ENCODE measurements at places on chromosomes 6 and 20. TPM values are rescaled to one million over a fixed set of nuclear protein-coding genes. Genes with fewer than 3 reads are reported as not detected.

- DNase-seq = no peak
Measured at GRCh38 chr6:108959972-108960582, 111.9 kb downstream of the ARMC2 start.

DNA sequence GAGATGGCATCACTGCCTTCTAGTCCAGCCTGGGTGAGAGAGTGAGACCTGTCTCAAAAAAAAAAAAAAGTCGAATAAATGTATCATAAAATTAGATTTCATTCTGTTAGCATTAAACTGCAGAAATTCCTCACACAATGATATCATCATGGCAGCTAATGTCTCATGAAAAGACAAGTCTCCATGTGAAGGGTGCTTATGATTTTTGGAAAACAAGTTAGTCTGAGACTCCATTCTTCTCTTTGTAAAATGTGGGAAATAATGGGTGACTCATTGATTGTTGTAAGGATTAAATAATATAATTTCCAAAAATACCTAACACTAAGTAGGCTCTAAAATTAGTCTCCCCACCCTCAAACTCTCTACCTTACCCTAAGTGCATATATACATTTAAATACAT is 49.6 kb upstream of the CDYL start:
- no peak for DNase-seq

DNA sequence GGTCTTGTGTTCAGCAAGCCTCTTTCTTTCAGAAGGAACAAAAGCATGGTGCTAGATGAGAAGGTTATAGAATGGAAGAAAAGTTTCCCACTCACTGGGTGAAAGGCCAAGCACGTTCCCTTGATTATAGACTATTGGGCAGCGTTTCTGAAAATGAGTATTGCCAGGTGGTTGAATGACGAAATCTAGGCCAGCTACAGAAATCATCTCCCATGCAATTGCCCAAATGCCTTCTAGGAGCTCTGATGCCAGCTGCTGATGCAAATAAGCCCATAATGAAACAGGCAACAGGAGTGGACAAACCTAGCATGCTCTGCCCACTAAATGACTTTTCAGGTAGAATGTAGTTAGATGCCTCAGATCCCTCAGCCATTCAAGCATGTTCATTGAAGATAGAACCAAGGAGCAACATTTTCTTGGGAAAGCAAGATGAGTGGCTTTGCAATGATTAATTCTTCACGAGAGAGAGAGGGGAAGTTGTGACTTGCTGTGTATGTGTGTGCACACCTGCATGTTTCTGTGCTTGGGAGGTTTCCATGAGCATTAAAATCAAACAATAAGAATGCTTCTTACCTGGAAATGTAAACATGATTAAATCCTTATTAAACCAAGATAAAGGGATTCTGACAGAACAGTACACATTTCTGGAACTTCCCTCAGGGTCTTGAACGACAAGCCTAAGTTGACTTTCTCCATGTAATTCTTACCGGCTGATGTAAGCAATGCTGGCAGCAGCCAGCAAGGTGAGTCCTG is 43.6 kb downstream of the ADTRP start:
- DNase-seq = no peak

GRCh38 chr6:14995966-14996602 is 249.8 kb upstream of the JARID2 start:
- DNase-seq = no peak

- no peak for DNase-seq
Measured at GRCh38 chr20:36792422-36792821, 18.9 kb upstream of the DSN1 start.

DNA sequence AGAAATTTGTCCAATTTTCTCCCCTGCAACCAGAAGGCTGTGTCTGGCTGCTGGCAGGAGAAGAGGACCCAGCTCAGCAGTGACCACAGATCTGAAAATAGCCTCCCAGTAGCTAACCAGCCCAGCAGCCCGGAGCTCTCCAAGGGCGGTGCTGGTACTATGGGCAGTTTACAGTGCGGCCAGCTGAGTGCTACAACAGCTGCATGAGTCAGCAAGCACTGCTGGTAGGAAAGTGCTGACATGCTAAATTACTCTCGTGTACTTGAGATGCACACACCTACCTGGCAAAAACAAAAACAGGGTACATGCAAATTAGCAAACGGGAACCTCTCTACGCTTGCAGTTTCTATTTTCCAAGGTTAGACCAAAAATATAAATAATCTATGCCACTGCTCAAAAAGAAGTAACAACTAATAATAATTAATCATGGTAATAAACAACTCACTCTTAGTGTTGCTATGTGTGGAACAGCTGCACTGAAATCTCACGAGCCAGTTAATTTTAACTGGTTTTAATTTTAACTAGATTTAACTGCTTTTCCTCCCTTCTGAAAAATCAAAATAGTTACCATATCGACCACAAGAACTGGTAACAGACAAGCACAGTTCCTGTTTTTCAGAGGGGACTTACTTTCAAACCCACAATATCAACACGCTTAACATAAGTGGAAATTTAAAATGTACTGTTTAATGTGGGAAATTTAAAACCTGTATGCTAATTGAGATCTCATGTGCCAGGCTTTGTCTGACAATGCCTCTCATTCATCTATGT is 10.8 kb downstream of the BACH2 start:
- DNase-seq = no peak

- no peak for DNase-seq
Measured at GRCh38 chr6:788058-788457, 95.1 kb upstream of the EXOC2 start.

- no peak for DNase-seq
Measured at GRCh38 chr6:112332274-112332673, 14.9 kb upstream of the RFPL4B start.

GRCh38 chr20:59603176-59603575 is 1.2 kb upstream of the PHACTR3 start:
- no peak for DNase-seq

- no peak for DNase-seq
Measured at GRCh38 chr6:107767637-107768036, 56.5 kb downstream of the SCML4 start.

DNA sequence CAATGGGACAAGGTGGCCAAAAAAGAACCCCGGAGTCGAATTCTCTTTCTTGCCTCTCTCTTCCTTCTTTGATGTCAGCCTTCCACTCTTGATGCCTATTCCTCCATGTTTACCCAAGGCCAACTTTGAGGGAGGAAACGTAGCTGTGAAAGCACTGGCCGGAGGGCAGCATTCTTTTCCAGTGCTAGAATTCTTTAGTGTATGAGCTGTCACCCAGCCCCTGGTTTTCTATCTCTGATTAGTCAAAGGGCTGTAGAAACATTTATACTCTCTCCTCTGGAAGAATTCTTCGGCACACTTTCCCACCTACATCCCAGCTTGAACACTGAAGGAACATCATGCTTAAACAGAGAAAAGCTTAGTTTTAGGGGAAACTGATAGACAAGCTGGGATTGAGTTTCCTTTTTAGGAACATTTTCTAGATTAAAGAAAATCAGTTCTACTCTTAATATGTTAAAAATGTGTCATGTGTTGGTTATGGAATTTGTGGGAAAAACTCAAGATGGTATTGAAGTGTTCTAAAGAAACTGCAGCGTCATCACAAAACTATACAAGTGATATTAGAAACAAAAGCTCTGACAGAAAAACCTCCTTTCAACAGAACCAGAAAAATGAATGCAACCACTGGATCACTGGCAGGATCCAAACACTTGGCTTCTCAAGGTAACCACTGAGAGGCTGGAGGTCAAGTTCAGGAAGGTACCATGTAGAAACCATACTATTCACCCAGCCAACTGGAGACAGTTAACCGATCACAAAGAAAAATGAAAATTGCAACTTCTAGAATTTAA is 20.7 kb upstream of the UTRN start:
- DNase-seq = no peak

DNA sequence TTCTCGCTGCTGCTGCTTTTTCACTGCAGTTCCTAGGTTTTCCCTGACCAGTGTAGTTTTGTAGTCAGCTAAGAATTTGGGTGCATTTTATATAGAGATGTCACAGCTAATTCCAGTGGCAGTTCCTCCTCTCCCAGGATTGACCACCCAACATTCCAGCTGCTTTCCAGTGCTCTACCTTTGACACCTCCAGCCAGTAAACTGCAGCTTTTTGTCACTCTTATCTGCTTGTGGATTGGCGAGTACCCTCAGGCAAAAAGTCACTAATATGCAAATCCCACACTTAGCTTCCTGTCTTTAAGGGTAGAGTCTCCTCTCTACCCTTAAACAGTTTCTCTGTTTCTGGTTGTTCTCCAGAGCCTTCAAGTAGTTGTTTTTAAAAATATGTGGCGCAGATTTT is 146.9 kb upstream of the KCNG1 start:
- DNase-seq = no peak

GRCh38 chr20:10674684-10675449 is 1.1 kb upstream of the JAG1 start:
- DNase-seq = no peak

DNA sequence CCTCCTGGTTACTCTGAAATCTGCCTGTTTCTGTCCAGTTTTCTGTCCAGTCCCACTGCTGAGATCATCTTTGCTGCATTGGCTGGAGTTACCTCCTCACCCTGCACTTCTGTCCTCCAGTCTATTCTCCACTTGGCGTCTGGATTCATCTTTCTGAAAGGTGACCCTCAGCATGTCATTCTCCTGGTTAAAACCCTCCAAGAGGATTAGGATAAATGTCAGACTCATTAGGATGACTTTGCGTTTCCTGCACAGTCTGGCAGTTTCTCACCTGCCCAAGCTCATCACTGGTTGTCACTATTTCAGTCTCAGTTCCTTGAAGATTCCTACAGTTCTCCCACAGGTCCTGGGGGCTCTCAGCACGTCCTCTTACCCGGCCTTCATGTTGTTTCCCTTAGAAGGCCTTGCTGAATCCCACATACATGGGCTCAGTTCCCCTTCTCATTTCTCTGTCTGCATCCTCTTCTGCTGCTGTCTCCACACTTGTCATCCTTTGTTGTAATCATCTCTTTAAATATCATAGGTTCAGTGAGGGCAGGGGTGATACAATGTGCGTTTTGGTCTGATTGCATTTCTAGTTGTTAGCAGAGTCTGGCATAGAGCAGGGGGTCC is 374.8 kb downstream of the QKI start:
- DNase-seq = no peak

GRCh38 chr20:59414936-59415623 is 114.7 kb downstream of the EDN3 start:
- DNase-seq = no peak

GRCh38 chr20:32244150-32244823 is 33.2 kb upstream of the KIF3B start:
- no peak for DNase-seq

Gene TFAP2A
- not detected for total RNA-seq

Gene PM20D2
- 12.7 TPM for total RNA-seq

Gene SIRPB1
- total RNA-seq = 13.3 TPM

Gene ZKSCAN4
- total RNA-seq = 11.4 TPM

Gene FOXA2
- not detected for total RNA-seq

Gene MARCKS
- total RNA-seq = 2.5 TPM

Gene DLL1
- 14.2 TPM for total RNA-seq

Gene C4B
- 7.7 TPM for total RNA-seq

Gene APCDD1L
- not detected for total RNA-seq
